Foreskin keratinocyte (primary cell): ENCODE measurements at places on chromosomes 7 and 10. TPM values are rescaled to one million over a fixed set of nuclear protein-coding genes. Genes with fewer than 3 reads are reported as not detected.

- DNase-seq: peak; percentile 98
These were observed 55.7 kb upstream of the MKX start for GRCh38 chr10:27801171-27801785.

DNA sequence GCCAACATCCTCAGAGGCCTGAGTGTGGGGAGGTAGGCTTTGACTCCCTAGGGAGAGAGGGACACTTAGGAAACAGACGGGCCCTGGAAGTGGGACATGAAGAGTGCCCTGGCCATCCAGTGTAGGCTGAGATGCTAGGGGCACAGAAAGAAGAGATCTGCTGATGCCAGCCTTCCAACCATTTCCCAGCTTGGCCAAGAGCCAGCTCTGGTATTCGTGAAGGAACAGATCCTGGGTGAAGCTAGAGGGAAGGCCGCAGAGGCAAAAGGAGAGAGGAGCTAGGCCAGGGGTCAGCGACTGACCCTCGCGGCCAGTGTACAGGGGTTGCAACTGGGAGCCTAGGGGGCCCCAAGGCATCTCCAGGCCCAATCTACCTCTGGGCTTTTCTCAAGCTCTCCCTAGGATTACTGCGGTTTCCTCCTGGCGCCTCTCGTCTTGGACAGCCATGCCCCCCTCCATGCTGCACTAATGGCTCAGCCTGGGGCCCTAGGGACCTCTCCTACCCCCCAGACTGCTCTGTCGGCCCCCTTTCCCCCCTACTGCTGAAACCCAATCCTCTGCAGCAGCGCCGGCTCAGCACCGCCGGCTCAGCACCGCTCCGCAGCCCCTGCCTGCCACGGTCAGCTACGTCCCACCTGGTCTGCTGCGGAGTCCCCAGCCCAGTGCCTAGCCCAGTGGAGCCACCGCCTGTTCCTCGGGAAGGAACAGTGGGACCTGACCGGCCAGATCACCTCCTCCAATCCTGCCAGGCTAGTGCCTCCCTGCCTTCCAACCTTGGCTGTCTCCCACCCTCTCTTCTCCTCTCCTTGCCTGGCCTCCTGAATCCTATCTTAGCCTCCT, at the start of gene ASIC3:
Gene ASIC3 (plus strand): TSS at position 556 of the 840 bp plus-strand sequence. CDS start 355 bp downstream, outside the sequence.
- DNase-seq: no peak

DNA sequence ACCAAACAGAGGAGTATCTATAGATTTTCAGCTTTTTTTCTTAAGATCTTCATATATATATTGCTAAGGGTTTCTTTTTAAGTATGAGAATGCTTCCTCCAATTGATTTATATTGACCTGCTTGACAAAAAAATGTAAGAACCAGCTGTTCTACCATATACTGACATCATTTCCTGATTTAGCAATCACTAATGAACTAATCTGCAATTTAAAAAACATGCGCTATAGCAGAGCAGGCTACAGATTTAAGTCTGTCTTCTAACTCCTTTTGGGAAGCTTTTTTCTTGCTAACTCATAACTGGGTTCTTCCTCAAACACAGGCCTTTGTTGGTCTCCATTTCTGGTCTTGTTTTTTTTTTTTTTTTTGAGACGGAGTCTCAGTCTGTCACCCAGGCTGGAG, 33.2 kb downstream of the ABCC2 start:
- DNase-seq: no peak

GRCh38 chr7:130887957-130888371, 154.0 kb upstream of the KLF14 start:
- no peak for DNase-seq

DNA sequence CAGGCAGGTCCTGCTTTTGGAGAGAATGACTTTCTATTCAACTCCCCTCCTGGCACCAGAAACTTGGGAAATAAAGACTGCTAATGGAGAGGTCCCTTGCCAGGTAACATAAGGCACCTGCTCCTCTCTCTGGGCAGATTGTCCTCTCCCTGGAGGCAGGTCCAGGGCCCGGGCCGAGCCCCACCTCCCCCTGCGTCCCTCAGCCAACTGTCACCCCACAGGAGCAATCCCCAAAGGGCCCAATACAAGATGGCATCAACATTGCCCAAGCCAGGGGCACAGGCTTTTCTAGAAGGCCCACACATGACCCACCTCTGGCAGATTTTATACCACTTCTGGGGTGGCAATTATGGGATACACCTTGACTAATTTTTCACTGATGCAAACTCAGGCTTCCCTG, 145.2 kb downstream of the HERPUD2 start:
- no peak for DNase-seq

- no peak for DNase-seq
These were observed 145.8 kb upstream of the ANK3 start for GRCh38 chr10:60535427-60535826.

DNA sequence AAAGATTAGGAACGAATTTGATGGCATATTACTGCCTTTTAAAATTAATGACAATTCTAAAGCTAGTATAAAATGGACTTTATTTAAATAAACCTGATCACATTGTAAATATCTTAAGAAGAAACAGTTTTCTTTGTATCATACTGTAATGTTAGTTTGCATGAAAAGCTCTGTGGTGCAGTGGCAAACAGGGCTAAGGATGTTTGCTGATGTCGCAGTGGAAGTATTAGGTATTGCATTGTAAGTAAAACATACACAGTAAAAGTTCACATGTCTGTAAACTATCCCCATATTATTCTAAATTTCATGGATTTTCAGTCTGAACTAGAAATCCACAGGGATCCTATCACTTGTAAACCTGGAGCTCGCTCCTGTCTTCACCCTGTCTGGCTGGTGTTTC, 252.6 kb upstream of the ZNF32 start:
- DNase-seq: no peak

- no peak for DNase-seq
These were observed 34.7 kb downstream of the HYAL4 start for GRCh38 chr7:123879628-123880027.

DNA sequence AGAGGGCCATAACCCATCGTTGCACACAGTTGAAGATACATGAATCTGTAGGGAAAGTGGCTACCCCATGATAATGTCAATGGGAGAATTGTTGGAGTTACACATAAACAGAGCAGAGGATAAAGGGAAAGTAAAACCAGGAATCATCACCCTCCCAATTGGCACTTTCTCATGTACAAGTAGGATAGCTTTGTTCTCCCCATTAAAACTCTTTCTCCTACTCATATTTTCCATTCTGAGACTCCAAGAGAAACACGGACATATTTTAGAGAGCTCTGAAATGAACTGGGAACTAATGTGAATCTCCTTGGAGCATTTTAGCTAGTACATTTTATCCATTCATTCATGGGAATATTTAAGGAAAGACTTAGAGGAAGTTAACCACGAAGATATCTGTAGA, 17.2 kb upstream of the LRRC17 start:
- DNase-seq: no peak

DNA sequence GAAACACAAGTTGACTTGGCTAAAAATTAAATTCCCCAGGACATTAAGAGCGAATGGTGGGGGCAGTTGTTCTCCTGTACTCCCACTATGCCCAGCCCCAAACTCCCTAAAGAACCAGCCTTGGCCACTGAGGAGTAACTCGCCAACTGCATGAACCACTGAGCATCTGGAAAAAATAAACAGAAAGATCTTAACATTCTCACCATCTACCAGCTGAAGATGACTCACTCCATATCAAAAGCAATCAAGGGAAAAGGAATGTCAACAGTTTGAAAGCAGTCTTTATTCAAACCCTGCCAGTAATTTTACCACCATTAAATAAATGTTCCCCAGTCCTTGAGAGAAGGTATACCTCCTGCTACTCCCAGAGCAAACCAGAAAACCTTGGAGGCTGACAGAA, 45.4 kb downstream of the CTTNBP2 start:
- peak; percentile 64 for DNase-seq

DNA sequence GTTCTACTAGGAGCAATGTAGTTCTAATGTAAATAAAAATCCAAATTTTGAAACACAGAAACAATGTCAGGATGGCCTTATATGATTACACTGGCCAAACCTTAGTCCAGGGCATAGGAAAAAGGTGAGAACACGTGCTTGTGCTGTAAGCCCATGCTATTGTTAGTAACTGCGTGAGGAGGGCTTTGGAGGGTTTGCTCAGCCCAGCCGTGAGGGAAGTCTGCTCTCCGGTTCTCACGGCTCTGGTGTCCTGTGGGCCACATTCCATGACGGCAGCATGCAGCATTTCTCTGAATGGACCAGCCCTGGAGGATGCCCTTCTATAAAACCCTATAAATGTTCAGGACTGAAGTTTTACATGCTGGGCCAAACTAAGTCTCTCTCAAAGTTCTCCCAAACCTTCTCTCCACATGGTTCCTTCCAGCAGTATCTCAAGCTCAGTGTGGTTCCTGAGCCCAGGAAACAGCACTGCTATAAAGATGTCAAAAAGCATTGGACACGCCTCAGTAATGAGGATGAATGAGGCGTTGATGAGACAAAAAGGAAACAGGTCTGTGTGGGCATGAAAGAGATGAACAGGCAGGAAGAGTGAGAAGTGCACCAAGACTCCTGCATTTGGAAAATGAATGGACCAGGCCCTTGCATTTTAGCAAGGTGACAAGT, 174.8 kb upstream of the CDCA7L start:
- no peak for DNase-seq

DNA sequence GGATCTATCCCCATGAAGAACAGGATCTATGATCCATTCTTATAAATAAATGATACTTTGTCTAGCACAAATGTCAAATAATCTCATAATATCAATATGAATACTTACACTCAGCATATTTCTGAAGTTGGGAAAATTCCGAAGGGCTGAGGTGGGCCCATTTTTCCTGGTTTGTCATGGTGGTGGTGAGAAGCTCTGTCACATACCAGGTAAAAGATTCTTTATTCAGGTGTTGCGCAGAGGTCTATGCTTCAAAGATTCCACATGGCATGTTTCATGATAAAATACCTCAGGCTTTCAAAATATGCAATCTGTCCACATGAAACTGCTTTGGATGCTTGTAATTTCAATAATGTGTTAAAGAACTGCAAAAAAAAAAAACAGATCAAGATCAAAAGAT, 61.5 kb downstream of the DGKB start:
- no peak for DNase-seq

DNA sequence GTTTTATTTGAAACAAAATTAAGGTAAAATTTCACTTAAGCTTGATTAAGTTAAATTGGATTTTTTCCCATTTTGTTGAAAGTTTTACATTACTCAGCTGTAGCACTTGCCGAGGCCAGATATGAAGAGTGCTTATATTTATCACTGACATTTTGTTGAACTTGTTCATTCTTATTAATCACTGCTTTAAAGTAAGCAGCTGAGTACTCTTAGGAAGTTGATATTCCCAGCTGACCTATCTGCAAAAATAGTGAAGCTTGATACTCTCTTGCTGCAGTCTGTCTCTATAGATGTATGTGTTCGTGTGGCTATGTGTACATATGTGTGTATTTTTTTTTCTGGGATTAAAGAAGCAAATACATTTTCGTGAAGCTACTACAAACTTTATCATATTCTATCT, 150.0 kb downstream of the SKAP2 start:
- DNase-seq: no peak

DNA sequence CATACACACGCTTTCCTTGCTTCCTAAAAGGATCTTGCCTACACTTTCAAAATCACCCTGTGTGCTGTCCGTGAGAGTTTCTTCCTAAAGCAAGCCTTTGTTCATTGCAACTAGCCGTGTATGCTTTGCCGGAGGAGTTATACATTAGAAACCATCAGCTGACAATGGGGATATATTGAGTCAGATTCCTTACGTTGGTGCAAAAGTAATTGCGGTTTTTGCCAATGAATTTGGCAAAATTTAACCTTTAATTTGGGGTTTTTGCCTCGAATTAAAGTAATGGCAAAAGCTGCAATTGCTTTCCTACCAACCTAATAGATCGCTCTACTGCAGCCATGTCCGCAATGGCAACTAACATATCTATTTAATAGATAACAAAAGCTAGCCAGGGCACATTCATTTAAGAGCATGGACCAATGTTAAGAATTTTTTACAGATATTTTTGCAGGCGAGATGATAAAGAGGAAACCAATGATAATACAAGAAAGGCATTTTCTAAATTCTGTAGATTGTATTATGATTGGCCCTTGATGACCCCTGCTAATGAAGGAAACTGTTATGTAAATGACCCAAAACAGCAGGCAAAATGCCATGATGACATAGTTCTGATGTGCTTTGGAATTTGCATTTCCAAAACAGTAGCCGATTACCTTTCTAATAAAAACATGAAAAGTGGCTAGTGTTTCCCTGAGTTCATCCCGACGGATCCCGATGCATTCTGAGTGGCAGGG, 184.8 kb upstream of the NRP1 start:
- DNase-seq: no peak

DNA sequence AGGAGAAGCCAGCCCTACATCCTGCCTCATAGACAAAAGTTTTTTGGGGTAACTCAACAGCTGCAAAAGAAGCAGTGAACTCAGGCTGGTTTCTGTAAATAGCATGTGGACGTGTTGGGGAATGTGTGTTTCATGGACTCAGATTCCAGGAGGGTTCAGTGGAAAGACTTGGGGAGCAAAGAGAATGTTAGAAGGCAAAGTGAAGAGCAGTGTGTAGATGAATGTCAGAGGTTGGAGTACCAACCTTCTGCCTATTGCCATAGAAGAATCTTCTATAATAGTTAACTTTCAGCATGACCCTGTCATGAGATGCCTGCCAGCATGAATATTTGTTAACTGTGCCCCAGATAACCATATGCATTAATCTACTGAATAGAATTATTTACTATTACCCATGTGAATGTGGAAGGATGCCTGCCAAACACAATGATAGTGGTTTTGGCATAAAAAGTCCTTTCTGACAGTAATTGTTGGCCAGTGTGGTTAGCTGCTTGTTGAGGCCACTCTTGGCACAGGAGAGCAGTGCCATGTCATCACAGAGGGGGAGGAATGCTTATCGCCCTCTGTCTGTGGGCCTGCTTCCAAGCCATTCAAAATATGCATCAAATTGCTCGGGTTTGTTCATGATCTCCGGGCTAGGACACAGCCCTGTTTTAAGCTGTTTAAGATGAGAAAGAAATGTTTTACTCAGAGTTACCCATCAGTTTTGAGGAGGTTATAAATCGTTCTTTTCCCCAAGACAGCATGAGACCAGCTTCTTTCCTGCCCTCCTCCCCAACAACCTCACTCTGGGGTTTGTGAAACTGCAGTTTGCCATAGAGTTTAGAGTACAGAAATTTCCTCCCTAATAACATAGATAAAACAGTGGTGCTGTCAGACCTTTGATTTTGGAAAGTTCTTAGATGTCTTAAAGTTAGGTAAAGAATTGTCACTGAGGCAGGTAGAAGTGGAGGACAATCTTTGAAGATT, 165.3 kb downstream of the WNT2 start:
- no peak for DNase-seq

DNA sequence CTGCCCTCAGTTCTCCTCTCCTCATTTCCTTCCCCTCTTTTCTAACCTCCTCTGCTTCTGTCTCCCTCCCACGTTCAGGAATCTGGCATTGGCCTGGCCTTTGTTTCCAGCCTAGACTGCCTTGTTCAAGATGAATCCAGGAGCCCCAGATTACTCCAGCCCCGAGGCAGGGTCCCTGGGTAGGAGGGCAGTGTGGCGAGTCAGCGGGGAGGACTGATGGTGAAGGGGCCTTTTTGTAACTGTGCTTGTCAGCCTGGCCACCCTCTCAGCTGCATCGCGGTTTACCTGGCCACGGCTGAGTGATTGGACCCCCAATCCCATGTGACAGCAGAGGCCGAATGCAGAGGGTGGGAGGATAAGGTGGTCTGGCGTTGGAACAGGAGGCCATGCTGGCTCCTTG, 96.1 kb upstream of the SHH start:
- no peak for DNase-seq

The IKZF1 gene
- total RNA-seq: not detected in 2 replicates

The TRPV5 gene
- total RNA-seq: not detected in 2 replicates

The CNOT4 gene
- 13.3 and 14.7 TPM in 2 replicates for total RNA-seq

The PLA2G12B gene
- total RNA-seq: not detected in 2 replicates

The CHAT gene
- not detected in 2 replicates for total RNA-seq
